ENCODE measurements at places on chromosomes 5 and 9. TPM values are rescaled to one million over a fixed set of nuclear protein-coding genes. Genes with fewer than 3 reads are reported as not detected.

Gene SPAAR
- 26.6 TPM for total RNA-seq

Gene SPATA31D4
- total RNA-seq, result not detected

Gene FSD1L
- total RNA-seq, result 1.9 TPM

Gene PCSK5
- total RNA-seq, result 4.9 TPM

Gene PIP5KL1
- total RNA-seq, result 1.3 TPM

Gene PARP8
- total RNA-seq, result 0.64 TPM

Gene CCL27
- not detected for total RNA-seq

Gene SLC6A19
- total RNA-seq, result not detected

Gene BTNL3
- not detected for total RNA-seq

Gene ORM2
- total RNA-seq, result not detected

Gene CPEB4
- total RNA-seq, result 10.0 TPM

Gene FAM163B
- not detected for total RNA-seq

Gene ENTREP1
- total RNA-seq, result 3.3 TPM

Gene RACK1
- 2,547 TPM for total RNA-seq

Gene FOXI1
- not detected for total RNA-seq

Gene TAF11L5
- total RNA-seq, result not detected

Gene SLC6A7
- total RNA-seq, result not detected

Gene FOXD4
- total RNA-seq, result not detected

Gene IFNA2
- total RNA-seq, result not detected

Gene NR2F1
- total RNA-seq, result 14.1 TPM

All from mammary microvascular endothelial cell (primary cell).